ENCODE measurements at places on chromosomes 13 and 19.

DNA sequence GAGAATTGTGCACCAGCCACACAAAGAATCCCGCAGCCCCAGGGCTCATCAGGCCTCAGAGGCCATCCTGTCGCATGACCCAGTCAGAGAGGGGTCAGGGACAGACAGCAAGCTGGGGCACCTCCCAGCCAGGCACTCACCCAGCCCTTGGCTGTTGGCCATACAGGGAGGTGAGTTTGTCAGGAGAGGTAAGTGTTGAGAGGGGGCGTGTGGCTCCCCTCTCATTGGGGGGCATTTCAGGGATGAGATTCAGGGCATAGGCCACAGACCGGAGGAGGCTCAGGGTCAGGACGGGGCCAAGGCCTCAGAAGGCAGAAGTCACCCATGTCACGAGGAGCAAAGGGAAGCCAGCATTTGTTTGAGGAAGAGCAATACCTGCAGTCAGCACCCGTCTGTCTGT, 37.1 kb downstream of the MYO9B start:
- DNase-seq = no peak

- DNase-seq = no peak
Measured at GRCh38 chr19:46607448-46607841, 6.3 kb downstream of the CALM3 start.

DNA sequence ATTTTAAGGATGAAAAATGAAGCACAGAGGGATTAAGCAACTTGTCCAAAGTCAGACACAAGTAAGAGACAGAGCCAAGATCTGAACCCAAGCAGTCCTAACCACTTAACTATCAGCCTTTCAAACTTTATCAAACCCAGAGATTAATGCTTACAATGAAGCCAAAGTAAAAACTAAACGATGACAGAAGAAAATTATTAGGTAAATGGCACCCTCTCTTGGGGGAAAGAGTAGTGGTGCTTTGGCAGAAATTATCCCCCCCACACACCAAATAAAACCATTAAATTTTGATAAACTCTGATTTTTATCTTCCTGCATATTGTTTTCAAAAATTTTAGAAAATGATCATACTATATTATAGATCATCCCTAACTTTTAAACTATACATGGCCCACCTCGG, 329.2 kb downstream of the SLC7A1 start:
- DNase-seq = no peak

DNA sequence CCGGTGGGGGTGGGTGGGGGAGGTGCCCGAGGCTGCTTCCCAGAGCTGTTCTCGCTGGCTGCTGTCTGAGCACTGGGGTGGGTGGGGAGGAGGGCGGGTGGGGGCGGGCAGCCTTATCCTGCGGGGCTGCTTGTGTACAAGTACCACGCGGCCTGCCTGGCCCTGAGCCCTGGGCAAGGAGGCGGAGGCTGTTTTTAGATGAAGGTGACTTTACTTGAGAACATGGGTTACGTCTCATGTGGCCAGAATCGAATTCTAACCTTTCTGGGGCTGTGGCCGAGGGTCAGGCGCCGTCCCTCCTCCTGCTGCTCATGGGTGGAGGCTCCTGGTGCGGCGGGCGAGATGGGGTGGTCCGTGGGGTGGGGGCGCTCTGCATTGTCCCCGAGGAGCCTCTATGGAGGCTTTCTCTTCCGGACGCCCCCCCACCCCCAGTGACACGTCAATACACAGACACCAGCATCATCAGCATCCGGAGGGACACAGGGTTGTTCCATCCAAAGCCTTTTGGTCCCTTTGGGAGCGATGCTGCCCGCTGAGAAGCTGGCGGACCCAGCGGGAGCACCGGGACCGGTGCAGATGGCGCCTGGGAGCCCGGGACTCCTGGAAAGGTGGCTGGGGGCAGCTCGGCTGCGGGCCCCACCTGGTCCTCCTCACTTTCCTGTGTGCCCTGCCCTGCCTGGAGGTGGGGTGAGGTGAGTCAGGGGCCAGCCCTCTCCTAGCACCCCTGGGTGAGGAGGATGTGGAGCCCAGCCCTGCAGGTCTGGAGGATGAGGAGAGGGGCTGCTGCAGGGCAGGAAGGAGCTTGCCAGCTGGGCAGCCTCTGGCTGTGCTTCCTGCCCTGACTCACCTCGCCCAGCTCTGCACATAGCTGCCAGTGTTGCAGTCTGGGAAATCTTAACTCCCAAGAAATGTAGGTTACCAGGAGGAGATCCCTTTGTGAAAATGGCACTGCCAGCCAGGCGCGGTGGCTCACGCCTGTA, 3.4 kb downstream of the BSG start:
- DNase-seq = no peak

GRCh38 chr19:10266706-10267105, 4.2 kb upstream of the ICAM1 start:
- DNase-seq = no peak

DNA sequence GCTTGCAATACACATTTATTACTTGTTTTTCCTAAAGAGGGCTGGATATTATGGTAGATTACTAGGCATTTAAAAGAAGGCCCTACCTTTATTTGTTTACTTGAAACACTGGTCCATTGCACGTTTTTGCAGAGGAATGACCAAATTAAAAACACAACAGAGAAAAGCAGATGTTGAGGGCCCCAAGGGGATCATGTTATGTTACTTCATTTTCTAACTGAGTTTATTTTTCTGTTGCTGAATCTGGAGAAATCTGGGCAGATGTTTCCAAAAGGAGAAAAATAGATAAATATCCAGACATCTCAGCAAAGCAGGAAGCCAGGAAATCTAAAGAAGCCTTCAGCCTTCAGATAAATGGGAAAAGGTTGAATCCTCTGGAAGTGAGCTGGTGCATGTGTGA, 353.0 kb downstream of the NDFIP2 start:
- DNase-seq = no peak

DNA sequence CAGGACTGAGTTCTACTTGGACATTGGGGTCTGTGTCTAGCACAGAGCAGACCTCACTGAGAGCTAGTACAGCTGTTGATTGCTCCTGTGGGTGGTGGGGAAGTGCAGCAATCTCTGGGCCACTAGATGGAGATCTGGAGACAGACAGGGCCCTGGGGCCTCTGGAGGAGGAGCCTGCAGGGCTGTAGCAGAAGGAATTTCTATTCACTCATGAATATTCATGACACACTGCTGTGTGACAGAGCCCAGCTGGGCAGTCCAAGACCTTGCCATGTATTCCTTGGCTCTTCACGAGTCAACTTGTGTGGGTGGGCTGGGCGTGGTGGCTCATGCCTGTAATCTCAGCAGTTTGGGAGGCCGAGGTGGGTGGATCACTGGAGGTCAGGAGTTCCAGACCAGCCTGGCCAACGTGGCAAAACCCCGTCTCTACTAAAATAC, 37.5 kb downstream of the SUGP2 start:
- DNase-seq = no peak

GRCh38 chr13:35499196-35499662, 22.7 kb upstream of the MAB21L1 start:
- DNase-seq = no peak

- DNase-seq = peak; percentile 100
Measured at GRCh38 chr19:55301459-55302317, 17.9 kb downstream of the BRSK1 start.

DNA sequence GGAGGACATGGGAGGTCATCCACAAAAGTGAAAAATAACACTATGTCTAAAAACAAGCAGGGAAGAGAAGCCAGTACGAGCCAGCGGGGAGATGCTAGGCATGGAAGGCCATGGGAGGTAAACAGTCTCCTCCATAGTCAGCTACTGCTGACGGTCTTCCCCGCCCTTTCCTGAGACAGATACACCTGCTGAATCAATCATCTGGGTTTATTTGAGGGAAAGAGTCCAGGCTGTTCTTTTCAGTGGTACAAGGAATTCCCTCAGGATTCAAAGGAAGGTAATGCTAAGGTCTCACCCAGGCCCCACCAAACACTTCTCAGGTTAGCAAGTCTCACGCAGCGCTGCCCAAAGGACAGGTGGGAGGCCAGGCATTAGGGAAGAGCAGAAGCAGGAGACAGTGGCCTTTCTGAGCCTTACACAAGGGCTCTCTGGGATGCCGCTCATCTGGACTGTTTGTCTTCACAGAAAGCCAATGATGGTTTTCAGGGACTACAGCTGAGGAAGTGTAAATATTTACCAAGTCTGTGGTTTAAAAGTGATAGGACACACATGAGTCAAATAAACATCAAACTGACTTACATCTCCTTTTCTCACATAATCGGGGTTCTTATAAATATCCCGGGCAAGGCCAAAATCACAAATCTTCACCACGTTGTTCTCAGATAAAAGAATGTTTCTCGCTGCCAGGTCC, 173.9 kb downstream of the FLT1 start:
- no peak for DNase-seq

DNA sequence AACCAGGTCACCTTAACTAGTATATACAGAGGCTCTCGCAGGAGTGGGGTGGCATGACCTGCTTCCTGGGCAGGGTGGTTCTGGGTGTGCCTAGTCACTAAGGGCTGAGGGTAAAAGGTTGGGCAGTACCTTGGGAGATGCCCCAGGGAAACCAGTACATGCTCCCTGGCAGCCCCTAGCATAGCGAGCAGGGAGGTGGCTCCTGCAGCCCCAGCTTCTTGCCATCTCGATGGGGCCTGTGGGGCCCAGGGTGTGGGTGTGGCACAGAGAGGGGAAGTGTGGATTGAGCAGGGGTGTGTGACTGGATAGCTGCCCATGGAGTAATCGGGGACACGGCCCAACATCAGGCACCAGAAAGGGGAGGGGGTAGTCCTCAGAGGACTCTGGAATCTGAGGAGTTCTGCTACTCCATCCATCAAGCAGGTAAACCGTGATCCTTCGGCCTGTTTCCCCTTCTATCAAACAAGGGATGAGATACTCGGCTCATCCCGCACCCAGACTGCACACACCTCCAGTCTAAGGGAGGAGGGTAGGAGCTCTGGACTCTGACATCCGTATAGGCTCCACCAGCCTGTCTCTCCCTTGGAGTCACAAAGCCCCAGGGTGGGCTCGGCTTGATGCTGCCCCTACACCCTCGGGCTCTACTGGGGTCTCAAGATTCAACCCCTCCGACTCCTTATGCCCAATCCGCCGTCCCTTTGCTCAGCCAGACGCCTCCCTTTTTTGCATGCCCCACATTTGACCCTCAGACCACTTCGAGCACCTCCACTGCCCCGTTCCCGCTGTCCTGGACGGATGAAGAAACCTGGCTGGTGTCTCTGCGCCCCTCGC, 1.1 kb downstream of the ZBTB45 start:
- DNase-seq = peak; percentile 62

- no peak for DNase-seq
Measured at GRCh38 chr13:37618554-37618953, 20.0 kb upstream of the POSTN start.

DNA sequence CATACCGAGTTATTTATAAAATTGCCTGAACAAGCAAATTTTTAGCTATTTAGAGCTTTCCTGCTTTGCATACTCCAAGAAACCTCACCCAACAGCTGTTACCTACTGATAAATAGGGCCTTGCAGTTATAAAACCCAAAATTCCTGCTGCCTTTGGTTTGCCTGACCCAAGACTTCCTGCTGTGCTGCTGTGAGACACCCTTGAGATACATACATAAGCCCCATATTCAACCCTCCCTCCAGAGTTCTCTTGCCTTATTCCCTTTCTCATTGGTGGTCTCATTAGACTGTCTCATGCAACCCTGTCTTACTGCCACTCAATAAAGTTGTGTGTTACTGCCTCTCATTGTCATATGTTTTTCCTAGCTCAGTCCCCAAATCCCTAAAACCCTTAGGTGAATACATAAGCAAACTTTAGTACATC, 677.6 kb downstream of the UQCRFS1 start:
- DNase-seq = no peak

GRCh38 chr19:45305421-45305820, 17.3 kb downstream of the CKM start:
- DNase-seq = no peak

GRCh38 chr13:85462792-85463425, 336.3 kb downstream of the SLITRK6 start:
- DNase-seq = no peak

- no peak for DNase-seq
Measured at GRCh38 chr19:41248895-41249294, 15.3 kb upstream of the HNRNPUL1 start.

DNA sequence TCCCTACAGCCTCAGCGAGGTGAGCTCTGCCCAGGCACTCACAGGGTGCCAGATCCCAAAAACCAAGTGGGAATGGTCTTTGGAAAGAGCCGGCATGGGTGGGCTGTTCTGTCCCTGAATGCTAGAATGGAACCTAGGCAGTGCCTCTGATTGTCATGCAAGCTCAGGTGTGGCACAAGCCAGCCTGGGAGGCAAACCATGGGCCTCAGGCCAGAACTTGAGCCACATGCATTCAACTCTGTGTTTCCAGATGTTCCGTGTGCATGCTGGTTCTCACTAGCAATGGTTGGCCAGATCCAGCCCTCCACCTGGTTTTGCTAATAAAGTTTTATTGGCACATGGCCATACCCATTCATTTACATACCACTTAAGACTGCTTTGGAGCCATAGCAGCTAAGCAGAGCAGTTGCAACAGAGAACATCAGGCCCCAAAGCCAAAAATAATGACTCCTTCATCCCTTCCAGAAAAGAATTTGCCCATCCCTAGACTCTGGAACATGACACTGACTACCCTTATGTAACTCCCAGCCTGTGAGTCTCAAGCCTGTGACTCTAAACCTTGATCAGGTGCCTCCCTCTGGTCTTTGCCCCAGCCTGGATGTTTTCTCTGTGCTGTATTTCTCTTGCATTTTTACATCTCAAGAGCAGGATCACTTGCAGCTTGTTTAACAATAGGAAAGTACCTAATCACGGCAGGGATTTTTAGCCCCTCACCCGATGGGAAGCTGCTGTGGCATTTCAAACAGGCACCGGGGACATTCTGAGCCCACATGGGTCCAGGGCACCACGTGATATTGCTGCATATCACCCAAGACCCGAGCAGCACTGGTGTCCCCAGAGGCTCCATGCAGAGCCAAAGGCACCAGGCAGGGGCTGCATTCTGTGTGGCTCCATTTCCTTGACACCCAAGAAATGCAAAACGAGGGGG, 55.4 kb upstream of the USE1 start:
- no peak for DNase-seq

DNA sequence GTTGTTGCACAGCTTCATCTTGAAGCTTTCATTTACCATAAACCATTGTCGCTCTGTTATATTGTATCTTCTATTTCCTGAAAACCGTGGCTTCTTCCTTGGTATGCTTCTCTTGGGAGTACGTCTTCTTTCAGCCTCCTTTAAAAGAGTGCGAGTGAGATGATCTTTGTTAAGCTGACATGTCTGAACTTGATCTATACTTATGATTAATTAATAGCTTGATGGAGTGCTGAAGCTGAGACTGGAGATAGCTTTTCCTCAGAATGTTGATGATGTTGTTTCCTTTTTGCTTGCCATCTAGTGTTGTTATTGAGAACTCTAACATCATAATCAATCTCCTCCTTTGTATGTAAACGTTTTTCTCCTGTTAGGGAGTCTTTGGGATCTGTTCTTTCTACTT, 529.3 kb upstream of the SPRY2 start:
- no peak for DNase-seq

- no peak for DNase-seq
Measured at GRCh38 chr19:10603873-10604459, 16.9 kb upstream of the AP1M2 start.

Data from activated CD8-positive, alpha-beta memory T cell treated with anti-CD3 and anti-CD28 coated beads for 24 hours (primary cell).